ENCODE measurements at places on chromosomes 12 and 14.

DNA sequence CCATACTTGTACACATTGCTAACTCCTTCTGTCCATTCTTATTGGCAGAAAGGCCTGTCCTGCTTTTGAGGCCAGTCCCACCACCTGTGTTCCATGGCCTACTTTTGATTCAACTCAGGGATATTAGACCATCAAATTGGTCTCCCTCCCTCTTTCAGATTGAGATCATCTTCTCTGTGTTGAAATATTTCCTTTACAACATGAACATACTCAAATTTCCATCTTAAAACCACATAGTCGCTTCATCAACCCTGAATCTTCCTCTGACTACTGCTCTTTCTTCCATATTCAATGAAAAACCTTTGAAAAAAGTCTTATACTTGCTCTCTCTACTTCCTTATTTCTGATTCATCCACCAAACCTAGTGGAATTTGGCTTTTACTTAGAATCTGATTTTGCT, 34.9 kb downstream of the TRMT5 start:
- no peak for DNase-seq
- no peaks in the 10 kb centered on the region for H3K4me1 ChIP-seq
- H3K36me3 ChIP-seq, result peaks cover 19% of the 10 kb centered on the region
- H3K4me3 ChIP-seq, result no peak overlapping the region
- H3K27ac ChIP-seq, result no peak overlapping the region

GRCh38 chr14:83289390-83289789, 1755.7 kb upstream of the SEL1L start:
- no peak overlapping the region for H3K27ac ChIP-seq
- no peaks in the 10 kb centered on the region for H3K27me3 ChIP-seq
- DNase-seq, result no peak
- no peaks in the 10 kb centered on the region for H3K36me3 ChIP-seq
- no peaks in the 10 kb centered on the region for H3K4me1 ChIP-seq

- no peak overlapping the region for H3K27ac ChIP-seq
- no peaks in the 10 kb centered on the region for H3K27me3 ChIP-seq
- DNase-seq, result no peak
Observed at GRCh38 chr12:88471331-88472045, 108.8 kb downstream of the KITLG start.

DNA sequence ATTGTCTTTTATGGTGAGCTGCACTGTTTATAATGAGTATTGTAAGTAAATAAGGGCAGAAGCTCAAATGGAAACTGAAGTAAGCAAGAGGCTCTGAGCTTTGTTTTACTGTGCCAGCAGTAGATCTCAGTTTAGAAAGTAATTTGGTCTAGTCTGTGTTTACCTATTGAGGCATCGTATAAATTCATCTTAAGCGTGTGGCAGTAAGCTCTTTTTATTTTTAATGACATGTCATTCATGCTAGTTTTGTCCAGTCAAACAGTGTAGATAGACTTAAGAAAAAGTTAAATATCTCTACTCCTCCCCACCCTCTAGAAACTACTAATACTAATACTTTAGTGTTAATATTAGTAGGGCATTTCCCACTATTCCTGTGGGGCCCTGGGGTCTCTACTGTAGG, 2.0 kb downstream of the ANO6 start:
- peak overlapping the region; percentile 95 for H3K4me3 ChIP-seq
- peaks cover 49% of the 10 kb centered on the region for H3K4me1 ChIP-seq
- no peaks in the 10 kb centered on the region for H3K27me3 ChIP-seq
- DNase-seq, result no peak
- no peak overlapping the region for H3K27ac ChIP-seq

All from naive thymus-derived CD8-positive, alpha-beta T cell (primary cell).